Mammary microvascular endothelial cell (primary cell): ENCODE measurements at places on chromosomes 3 and 15. TPM values are rescaled to one million over a fixed set of nuclear protein-coding genes. Genes with fewer than 3 reads are reported as not detected.

The SYNPR gene
- total RNA-seq, result not detected in 2 replicates

The INKA1 gene
- 12.7 and 17.6 TPM in 2 replicates for total RNA-seq

The QRICH1 gene
- total RNA-seq, result 60.2 and 79.0 TPM in 2 replicates

The PAQR5 gene
- 0.47 TPM in 1 of 2 replicates, not detected in the other for total RNA-seq

The FSTL1 gene
- total RNA-seq, result 244 and 258 TPM in 2 replicates
